Heart right ventricle (tissue), 16 donors: ENCODE measurements at places on chromosomes 1 and 21. TPM values are rescaled to one million over a fixed set of nuclear protein-coding genes. Genes with fewer than 3 reads are reported as not detected.

The LIPI gene
- not detected for total RNA-seq

The CHIA gene
- not detected for total RNA-seq

The FAM229A gene
- 1.8 TPM for total RNA-seq

The LCE6A gene
- not detected for total RNA-seq

The NES gene
- total RNA-seq: 84.6 TPM

The HAO2 gene
- not detected for total RNA-seq

The HHIPL2 gene
- not detected for total RNA-seq

The PADI2 gene
- 0.55 TPM for total RNA-seq

The TSPAN1 gene
- total RNA-seq: 2.3 TPM

The CD5L gene
- total RNA-seq: 2.4 TPM

The KIAA1614 gene
- 9.0 TPM for total RNA-seq

The FAM72A gene
- not detected for total RNA-seq

The FMOD gene
- 8.3 TPM for total RNA-seq

DNA sequence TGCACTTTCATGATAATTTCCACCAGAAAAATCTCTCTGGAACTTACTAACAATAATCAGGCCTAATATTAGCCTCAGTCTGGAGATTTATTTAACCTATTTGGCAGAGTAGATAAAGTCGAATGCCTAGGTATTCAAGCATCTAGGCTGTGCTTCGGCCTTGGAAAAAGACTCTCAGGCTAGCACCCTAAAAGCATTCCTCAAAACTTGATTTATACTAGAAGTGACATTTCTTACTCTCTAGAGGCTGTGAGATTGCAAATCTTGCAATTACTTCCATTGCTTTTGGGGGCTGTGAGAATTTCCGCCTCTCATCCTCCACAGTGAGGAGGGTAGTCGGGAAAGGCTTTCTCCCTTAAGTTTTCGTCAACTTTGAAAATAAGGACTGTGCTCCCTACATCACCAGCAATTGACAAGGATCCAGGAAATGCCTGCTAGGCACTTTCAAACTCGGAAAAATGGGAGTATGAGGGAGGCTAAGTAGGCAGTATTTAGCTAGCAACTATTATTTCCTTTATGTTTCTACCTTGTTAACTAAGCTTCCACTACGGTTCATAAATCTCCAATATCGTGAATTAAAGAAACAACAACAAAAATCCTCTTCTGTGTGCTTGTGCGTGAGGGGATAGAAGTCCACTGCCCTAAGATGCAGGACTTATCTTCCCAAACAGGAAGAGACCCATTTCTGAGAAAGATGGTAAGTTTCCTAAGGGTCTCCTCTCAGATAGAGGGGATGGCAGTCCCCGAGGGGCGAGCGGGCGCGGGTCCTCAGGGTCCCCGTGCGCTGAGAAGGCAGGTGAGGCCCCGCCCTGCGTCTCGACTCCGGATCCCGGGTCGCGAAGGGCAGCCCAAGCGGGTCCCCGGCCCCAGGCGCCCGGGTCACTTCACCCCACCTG is 1.1 kb upstream of the LMO4 start:
- no peak for DNase-seq

- no peak for DNase-seq
Measured at GRCh38 chr1:23527366-23527765, 3.7 kb downstream of the E2F2 start.

DNA sequence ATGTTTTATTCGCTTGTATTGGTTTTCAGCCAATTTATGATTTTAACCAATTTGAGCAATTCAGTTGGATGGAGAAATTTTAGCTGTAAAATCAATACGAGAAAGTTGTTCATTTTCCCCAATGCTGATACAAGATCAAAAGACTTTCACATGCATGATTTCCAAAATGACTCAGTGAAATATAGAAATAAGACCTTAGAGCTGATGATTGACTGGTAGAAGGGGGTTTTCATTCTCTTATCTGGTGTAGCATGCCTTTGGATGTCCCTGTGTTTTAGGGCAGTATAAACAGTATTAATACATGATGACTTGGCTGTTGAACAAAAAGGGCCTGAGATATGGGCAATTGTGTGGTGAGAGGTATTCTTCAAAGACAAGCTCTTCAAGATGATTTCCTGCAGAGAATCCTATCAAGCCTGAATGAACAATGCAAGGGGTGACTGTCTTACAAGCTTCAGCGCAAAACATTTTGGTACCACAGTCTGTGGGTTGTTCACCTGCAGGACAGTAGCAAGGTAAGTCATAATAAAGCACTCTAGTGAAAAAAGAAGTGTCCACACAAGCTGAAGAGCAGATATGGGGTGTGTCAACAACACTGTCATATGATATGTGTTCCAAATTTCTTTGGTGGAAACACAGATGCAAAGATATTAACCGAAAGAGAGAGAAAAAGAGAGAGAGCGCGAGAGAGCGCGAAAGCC is 156.2 kb downstream of the TNFSF18 start:
- no peak for DNase-seq

DNA sequence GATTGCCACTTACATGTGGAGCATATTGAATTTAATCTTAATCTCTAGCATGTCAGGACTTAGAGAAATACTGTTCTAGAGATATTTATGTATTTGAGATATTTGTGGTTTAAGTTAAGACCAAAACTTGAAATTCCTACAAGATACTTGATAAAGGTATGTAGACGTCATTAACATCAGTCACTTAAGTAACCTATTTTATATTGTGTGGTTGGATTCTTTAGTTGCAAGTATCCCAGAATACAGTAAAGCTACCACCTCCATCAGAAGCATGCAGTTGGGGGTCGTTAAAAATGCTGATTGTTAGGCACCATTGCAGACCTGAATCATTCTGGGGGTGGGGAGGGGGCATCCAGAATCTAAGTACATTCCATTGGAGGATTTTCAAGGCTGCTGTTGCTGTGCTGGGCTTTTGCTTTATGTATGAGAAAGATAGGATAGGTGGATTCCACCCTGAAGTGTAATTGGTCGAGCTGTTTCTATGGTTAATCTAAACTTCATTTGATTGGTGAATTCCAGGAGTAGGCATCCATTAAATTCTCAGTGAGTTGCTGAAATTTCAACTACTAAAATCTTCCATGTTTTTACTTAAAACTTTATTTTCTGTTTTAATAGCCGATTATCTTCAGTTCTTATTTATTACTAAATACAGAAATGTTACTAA is 4.0 kb downstream of the H3-3A start:
- DNase-seq: no peak

GRCh38 chr1:89171067-89171438 is 4.8 kb downstream of the GBP7 start:
- DNase-seq: no peak

GRCh38 chr1:115641762-115642167 is at the start of gene VANGL1:
TSS of gene VANGL1 (plus strand) at chr1:115641970. CDS start at chr1:115651414, 9,444 bp downstream.
- peak; percentile 65 for DNase-seq

GRCh38 chr1:42860339-42861013 is 14.1 kb downstream of the ZNF691 start:
- DNase-seq: no peak

GRCh38 chr1:63969441-63969901 is 195.7 kb downstream of the ROR1 start:
- no peak for DNase-seq

DNA sequence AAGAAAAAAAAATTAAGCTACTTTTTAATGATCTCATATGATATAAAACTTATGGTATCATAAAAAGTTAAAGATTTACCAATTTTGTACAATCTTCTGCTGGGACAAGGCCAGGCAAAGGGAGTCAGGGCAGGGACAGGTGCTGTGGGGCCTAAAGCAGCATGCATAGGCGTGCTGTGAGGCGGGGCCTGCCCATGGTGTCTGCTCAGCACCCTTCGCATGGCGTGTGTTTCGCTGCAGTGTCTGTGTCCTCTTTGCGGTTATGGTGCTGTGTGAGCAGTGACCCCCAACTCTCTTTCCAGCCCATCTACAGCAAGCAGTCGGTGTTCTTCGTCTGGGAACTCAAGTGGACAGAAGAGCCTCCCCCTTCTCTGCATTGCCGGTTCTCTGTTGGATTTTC is 13.4 kb upstream of the PWP2 start:
- DNase-seq: no peak

DNA sequence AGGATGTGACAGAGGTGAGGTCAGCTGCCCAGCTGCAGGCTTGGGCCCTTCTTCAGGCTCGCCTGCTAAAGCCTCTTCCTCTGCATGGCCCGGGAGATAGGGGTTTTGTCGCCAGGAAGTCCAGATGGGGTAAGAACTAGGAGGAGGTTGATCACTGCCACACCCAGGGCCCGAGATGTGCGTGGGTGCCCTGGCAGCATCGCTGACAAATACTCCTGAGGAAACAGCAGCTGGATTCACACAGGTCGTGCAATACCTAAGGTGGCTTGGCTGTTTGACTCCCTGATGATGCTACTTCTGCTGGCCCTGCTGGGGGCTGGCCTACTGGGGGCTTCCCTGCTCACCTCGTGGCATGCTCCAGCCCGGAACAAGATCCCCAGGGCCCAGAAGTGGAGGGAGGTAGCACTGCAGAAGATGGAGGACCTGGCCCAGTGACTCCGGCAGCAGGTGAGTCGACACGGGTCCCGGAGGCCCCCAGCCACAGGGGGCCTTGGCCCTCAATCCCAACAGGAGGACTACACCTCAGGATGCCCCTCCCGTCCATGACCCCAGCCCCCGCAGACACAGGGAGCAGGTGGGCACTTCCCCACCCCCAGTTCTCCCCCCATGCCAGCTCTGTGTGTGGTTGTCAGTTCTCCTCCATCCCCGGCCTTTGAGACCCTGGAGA is 29.6 kb downstream of the FAAH start:
- DNase-seq: no peak

DNA sequence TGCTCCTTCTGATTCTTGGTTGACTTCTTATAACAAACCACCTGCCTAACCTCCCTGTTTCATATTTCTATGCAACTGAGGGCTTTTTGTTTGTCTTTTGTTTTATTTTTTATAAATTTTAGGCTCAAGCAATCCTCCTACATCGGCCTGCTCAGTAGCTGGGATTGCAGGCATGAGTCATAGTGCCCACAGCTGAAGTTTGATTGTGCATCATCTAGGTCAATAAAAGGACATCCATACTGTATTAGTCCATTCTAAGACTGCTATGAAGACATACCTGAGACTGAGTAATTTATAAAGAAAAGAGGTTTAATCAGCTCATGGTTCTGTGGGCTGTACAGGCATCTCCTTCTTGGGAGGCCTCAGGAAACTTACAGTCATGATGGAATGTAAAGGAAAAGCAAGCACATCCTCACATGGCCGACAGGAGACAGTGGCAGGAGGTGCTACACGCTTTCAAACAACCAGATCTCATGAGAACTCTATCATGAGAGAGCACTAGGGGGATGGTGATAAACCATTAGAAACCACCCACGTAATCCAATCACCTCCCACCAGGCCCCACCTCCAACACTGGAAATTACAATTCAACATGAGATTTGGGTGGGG is 285.0 kb downstream of the SIPA1L2 start:
- no peak for DNase-seq

GRCh38 chr1:202642212-202642611 is 68.0 kb downstream of the SYT2 start:
- DNase-seq: no peak

- DNase-seq: no peak
Measured at GRCh38 chr1:171898941-171899340, 57.6 kb downstream of the DNM3 start.

DNA sequence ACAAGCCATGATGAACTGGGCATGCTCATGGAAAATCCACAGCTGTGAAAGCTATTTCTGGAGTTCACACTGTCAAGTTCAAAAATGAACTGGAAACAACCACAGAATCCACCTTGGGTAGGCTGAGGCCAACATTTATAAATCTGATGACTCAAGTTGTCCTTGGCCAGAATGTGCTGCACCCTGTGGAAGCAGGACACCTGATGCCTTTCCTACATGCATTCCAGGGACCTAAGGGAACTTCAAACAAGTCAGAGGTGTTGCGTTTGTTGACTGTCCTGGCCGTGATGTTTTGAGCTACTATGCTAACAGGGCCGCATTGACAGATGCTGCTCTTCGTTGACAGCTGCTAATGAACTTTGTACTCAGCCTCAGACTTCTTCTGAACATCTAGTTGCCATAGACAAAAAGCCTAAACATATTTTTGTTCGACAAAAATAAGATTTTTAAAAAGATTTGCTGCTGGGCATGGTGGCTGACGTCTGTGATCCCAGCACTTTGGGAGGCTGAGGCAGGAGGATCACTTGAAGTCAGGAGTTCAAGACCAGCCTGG is 127.9 kb upstream of the SLC45A1 start:
- no peak for DNase-seq

DNA sequence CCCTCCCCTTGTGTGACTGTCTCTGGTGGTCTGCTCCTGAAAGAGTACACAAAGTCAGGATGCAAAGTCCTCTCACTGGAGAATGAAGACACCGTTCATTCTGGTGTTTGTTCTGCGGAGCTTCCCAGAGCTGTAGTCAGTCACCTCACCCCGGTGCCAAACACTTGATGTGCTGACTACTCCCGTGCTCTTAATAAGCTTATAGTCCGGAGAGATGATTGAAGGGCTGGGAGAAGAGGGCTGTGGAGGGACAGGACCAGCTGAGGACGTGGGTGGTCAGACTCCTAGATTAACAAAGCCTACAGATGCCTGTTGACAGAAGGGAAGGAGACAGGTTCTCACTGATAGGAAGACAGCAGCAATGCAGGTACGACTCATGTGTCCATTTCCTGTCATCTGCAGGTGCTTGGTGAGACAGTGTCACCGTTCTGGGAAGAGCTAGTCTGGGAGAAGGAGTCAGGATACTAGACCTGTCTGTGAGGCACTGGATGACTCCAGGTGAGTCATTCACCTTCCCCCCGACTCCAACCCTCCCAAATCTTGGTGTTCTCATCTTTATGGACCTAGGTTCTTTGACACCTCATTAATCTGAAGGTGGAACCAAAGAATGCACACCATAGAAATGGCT is 40.4 kb upstream of the LRRN2 start:
- DNase-seq: no peak

DNA sequence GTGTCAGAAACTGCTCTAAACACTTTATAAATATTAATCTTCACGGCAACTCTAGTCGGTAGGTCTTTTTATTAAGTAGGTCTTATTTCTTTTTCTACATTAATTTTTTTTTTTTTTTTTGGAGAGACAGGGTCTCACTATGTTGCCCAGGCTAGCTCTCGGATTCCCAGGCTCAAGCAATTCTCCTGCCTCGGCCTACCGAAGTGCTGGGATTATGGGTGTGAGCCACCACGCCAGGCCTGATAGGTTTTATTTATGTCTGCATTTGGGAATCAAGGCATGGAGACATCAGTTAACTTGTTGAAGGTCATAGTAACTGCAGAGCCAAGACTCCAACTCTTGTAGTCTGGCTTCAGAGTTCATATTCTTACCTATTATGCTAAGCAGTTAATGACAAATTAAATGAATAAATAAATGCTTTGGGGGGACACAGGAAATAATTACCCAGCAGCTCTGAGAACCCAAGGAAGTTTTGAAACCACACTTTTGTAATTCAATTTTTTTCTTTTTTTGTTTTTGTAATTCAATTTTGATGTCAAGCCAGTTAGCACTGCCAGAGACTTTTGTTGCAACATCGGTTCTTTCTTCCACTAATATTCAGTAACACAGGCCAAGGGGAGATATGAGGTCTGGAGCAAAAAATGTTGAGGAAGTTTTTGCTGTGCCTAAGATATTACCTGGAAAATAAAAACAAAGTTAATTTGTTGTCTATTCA is 9.4 kb upstream of the UAP1 start:
- no peak for DNase-seq
